ENCODE measurements at places on chromosomes 7 and 10.

DNA sequence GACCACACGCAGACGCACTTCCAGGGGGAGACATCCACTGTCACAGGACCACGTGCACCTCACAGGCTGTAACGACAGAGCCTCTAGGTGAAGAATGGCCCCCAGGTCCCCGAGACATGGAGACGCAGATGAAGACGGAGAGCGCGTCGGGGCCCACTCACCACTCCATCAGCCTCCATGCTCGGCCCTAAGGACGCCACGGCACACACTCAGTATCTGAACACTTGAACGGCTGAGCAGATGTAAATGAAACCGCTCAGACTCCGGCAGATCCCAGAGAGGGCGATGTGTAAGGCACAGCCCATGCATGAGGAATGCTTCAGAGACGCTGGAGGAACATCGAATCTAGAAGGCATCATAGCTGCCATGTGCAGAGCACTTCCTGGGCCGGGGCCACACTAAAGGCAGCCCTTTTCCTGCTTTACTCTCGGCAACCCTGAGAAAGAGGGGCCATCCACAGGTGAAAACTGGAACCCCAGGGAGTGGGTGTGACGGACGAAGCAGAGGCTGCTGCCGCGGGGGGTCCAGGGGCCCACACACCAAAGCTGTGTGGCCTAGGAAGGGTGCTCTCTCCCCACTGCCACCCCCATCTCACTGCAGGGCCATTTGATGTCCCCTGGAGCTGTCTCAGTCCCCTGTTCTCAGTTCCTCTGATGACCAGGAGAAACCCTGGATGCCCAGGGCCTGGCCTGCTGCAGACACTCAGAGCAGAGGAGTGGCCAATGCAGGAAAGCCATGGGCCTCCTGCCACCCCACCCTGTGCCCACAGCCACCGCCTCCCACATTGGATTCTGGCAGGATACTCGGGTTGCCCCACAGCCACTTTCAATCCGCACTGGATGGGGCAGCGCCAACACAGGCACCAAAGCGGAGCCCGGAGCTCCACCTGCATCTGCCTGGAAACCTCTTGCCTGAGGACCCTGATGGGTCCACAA is 253.8 kb downstream of the MAD1L1 start:
- ATAC-seq: no peak
- H3K36me3 ChIP-seq: peaks cover 8% of the 10 kb centered on the region

DNA sequence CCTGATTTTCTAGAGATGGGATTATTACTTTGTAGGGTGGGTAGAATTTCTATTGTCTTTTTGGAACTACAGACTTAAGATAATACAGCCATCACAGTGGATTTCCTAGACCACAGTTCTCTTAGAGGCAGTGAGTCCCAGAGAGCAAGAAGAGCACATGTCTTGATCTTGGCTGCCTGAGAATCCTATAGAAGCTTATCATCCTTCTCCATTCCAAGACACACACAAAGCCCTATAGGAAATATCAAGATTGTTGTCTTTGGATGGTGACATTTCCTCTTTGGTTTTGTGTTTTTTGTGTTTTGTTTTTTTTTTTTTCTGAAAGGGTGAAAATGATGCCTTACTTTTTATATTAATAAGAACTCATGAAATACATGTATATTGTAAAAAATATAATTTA is 143.1 kb downstream of the AHR start:
- no peak overlapping the region for H3K4me3 ChIP-seq
- no peak for ATAC-seq
- H3K27ac ChIP-seq: peak overlapping the region; percentile 55
- no peaks in the 10 kb centered on the region for H3K36me3 ChIP-seq
- H3K4me1 ChIP-seq: peaks cover 11% of the 10 kb centered on the region
- no peaks in the 10 kb centered on the region for H3K27me3 ChIP-seq

- H3K27ac ChIP-seq: no peak overlapping the region
- H3K4me3 ChIP-seq: no peak overlapping the region
- no peaks in the 10 kb centered on the region for H3K36me3 ChIP-seq
- peaks cover 8% of the 10 kb centered on the region for H3K27me3 ChIP-seq
Measured at GRCh38 chr10:91541481-91541880, 91.4 kb downstream of the PPP1R3C start.

GRCh38 chr7:30740417-30741181 is 11.3 kb upstream of the INMT start:
- peaks cover 16% of the 10 kb centered on the region for H3K4me1 ChIP-seq
- peak; percentile 65 for ATAC-seq
- no peak overlapping the region for H3K27ac ChIP-seq
- no peaks in the 10 kb centered on the region for H3K27me3 ChIP-seq
- H3K36me3 ChIP-seq: no peaks in the 10 kb centered on the region

- peaks cover 8% of the 10 kb centered on the region for H3K27me3 ChIP-seq
- H3K4me3 ChIP-seq: no peak overlapping the region
- ATAC-seq: no peak
- H3K27ac ChIP-seq: no peak overlapping the region
- H3K36me3 ChIP-seq: no peaks in the 10 kb centered on the region
Measured at GRCh38 chr10:94006591-94007550, 13.1 kb downstream of the PLCE1 start.

DNA sequence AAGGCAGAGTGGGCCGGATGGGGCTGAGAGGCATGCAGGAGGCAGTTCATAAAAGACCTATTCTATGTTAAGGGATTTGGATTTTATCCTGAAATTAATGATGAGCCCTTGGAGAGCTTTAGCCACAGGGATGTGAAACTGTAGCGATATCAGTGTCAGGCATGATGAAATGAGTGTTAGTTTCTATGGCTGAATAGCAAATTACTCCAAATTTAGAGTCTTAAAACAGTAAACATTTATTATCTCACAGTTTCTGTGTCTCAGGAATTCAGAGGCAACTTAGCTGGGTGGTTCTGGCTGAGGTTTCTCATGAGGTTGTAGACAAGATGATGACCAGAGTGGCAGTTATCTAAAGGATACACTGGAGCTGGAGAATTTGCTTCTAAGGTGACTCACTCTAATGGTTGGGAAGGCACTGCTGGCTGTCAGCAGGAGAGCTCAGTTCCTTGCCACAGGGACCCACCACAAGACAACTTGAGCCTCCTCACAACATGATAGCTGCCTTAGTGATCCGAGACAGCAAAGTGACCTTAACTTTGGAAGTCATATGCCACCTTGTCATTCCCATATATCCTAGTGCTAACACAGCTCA is 36.7 kb upstream of the SFTPD start:
- no peak overlapping the region for H3K4me3 ChIP-seq
- ATAC-seq: peak; percentile 21
- H3K27me3 ChIP-seq: peaks cover 38% of the 10 kb centered on the region
- no peaks in the 10 kb centered on the region for H3K36me3 ChIP-seq

GRCh38 chr10:110425684-110426293 is 71.9 kb upstream of the DUSP5 start:
- H3K4me3 ChIP-seq: peak overlapping the region; percentile 73
- ATAC-seq: peak; percentile 90
- peaks cover 7% of the 10 kb centered on the region for H3K36me3 ChIP-seq
- peaks cover 36% of the 10 kb centered on the region for H3K4me1 ChIP-seq

DNA sequence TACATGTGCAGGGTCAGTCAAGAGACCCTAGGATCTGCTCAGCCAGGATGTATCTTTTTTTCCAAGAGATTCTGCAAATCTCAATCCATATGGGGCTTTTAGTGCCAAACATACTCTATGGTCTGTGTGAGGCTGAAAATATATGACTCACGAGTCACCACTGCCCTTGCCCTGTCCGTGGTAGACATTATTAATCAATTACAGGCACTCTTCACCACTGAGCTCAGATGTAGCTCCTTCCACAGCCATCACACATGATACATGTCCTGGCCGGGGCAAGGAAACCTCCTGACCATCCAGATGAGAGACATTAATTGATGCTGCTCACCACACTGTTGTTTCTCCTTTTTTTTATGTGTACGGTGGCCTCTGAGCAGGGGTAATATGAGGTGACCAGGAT is 90.2 kb upstream of the RET start:
- H3K27ac ChIP-seq: no peak overlapping the region
- no peaks in the 10 kb centered on the region for H3K36me3 ChIP-seq
- no peaks in the 10 kb centered on the region for H3K27me3 ChIP-seq
- ATAC-seq: no peak
- H3K4me1 ChIP-seq: peaks cover 6% of the 10 kb centered on the region

DNA sequence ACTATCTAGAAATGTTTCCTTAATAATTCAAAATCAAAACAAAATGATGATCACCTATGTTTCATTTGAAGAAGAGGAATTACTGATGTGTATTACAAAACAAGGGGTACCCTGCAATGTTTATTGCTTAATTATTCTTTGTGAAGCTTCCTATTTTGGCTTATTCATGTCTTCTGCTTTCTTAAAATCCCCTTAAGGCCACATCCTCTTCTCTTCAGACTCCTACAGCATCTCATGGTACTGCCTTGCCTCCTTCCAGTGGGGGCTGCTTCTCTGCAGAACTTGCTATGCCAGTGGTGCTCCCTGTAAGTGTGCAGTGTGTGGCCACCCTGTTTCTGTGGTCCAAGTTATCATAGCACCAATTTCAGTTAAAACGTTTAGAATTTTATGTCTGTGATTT is 35.0 kb downstream of the CCDC146 start:
- peak; percentile 28 for ATAC-seq
- peak overlapping the region; percentile 76 for H3K27ac ChIP-seq
- peaks cover 5% of the 10 kb centered on the region for H3K4me1 ChIP-seq
- H3K4me3 ChIP-seq: peak overlapping the region; percentile 22

DNA sequence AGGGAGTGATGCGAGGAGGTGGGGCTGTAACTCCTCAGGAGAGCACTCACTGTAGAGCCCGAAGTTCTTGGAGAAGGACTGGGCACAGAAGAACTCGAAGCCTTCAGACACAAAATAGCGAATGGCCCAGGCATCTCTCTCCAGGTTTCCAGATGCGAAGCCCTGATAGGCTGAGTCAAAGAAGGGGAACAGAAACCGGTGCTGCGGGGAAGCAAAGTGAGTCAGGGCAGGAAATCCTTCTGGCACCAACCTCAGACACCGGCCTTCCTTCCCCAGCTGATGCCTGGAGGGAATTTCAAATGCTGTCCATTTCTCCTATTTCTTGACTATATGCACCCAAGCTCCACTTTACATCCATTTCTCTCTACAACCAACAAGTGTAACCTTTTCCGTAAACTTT is 26.8 kb downstream of the GOT1 start:
- no peaks in the 10 kb centered on the region for H3K27me3 ChIP-seq
- no peaks in the 10 kb centered on the region for H3K4me1 ChIP-seq
- H3K36me3 ChIP-seq: peaks cover 82% of the 10 kb centered on the region

DNA sequence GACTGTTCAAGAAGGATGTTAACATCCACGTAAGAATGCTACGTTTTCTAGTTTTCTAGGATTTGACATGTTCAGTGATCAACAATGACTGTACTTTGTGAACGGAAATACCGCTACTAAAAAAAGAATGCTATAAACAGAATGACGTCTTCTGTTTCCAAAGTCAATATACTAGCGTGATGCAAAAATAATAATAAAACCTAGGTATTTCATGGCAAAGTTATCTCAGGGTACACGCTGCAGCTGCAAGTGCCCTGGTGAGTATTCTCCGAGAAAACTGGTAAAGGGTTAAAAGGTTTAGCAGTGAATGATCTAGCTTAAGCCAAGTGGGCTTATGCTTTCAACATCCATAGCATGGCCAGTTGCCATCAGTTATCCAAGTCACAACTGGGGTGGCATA is 653.3 kb upstream of the PFKP start:
- no peak overlapping the region for H3K4me3 ChIP-seq
- ATAC-seq: no peak
- H3K27ac ChIP-seq: no peak overlapping the region
- peaks cover 2% of the 10 kb centered on the region for H3K27me3 ChIP-seq
- no peaks in the 10 kb centered on the region for H3K4me1 ChIP-seq
- H3K36me3 ChIP-seq: no peaks in the 10 kb centered on the region

GRCh38 chr10:111093741-111094380 is 17.0 kb downstream of the ADRA2A start:
- no peak overlapping the region for H3K27ac ChIP-seq
- H3K27me3 ChIP-seq: peaks cover 17% of the 10 kb centered on the region
- no peaks in the 10 kb centered on the region for H3K4me1 ChIP-seq
- H3K4me3 ChIP-seq: no peak overlapping the region
- peak; percentile 71 for ATAC-seq
- H3K36me3 ChIP-seq: no peaks in the 10 kb centered on the region

All from activated T-helper 17 cell treated with anti-CD3 and anti-CD28 coated beads, Interleukin-2, amount 50 U/mL, for 72 hours (primary cell).